Hair follicular keratinocyte (primary cell): ENCODE measurements at places on chromosomes 1 and 21. TPM values are rescaled to one million over a fixed set of nuclear protein-coding genes. Genes with fewer than 3 reads are reported as not detected.

C4BPB gene
- not detected in 2 replicates for total RNA-seq

ITLN1 gene
- not detected in 2 replicates for total RNA-seq

CSF3R gene
- not detected in 2 replicates for total RNA-seq

MRPL55 gene
- 72.2 and 92.4 TPM in 2 replicates for total RNA-seq

AQP10 gene
- 0.08 TPM in 1 of 2 replicates, not detected in the other for total RNA-seq

KRTAP19-8 gene
- not detected in 2 replicates for total RNA-seq

CELA2B gene
- not detected in 2 replicates for total RNA-seq

TMEM200B gene
- 5.9 and 6.6 TPM in 2 replicates for total RNA-seq

TMEM201 gene
- total RNA-seq = 5.8 and 11.5 TPM in 2 replicates

LCE1B gene
- 0.11 TPM in 1 of 2 replicates, not detected in the other for total RNA-seq

PCP4 gene
- total RNA-seq = not detected in 2 replicates

HSD3B1 gene
- total RNA-seq = not detected in 2 replicates

NTRK1 gene
- under 0.01 and 0.08 TPM in 2 replicates for total RNA-seq

S100A16 gene
- total RNA-seq = 1,743 and 1,927 TPM in 2 replicates

SYTL1 gene
- 28.9 and 71.5 TPM in 2 replicates for total RNA-seq

CELA2A gene
- total RNA-seq = not detected in 2 replicates

CCDC27 gene
- total RNA-seq = not detected in 2 replicates

ZNF593OS gene
- not detected in 2 replicates for total RNA-seq

GPX7 gene
- total RNA-seq = 6.1 and 7.7 TPM in 2 replicates

NCDN gene
- total RNA-seq = 13.0 and 14.2 TPM in 2 replicates

FAM78B gene
- total RNA-seq = 0.04 TPM in 1 of 2 replicates, not detected in the other

ADAMTS5 gene
- total RNA-seq = not detected in 2 replicates

ZNF687 gene
- total RNA-seq = 13.3 and 14.2 TPM in 2 replicates

ILDR2 gene
- total RNA-seq = not detected in 2 replicates

CA14 gene
- total RNA-seq = 0.08 and 0.39 TPM in 2 replicates

GBP2 gene
- 0.31 and 0.53 TPM in 2 replicates for total RNA-seq

RAVER2 gene
- total RNA-seq = 5.1 and 5.9 TPM in 2 replicates
